CD8-positive, alpha-beta memory T cell (primary cell): ENCODE measurements at places on chromosomes 5 and 9. TPM values are rescaled to one million over a fixed set of nuclear protein-coding genes. Genes with fewer than 3 reads are reported as not detected.

- DNase-seq = no peak
- H3K36me3 ChIP-seq = no peaks in the 10 kb centered on the region
- peak overlapping the region; percentile 74 for H3K4me3 ChIP-seq
- no peak overlapping the region for H3K27ac ChIP-seq
- peaks cover 85% of the 10 kb centered on the region for H3K4me1 ChIP-seq
Measured at GRCh38 chr9:89484475-89485404, 13.2 kb downstream of the SEMA4D start.

- H3K36me3 ChIP-seq = no peaks in the 10 kb centered on the region
- H3K4me1 ChIP-seq = peaks cover 34% of the 10 kb centered on the region
- peak overlapping the region; percentile 48 for H3K4me3 ChIP-seq
- no peaks in the 10 kb centered on the region for H3K27me3 ChIP-seq
- DNase-seq = no peak
- no peak overlapping the region for H3K27ac ChIP-seq
Measured at GRCh38 chr9:112038017-112038408, 137.1 kb downstream of the SUSD1 start.

- no peaks in the 10 kb centered on the region for H3K27me3 ChIP-seq
- no peaks in the 10 kb centered on the region for H3K36me3 ChIP-seq
- no peak for DNase-seq
- H3K4me3 ChIP-seq = no peak overlapping the region
- peaks cover 6% of the 10 kb centered on the region for H3K4me1 ChIP-seq
- no peak overlapping the region for H3K27ac ChIP-seq
Measured at GRCh38 chr9:627336-627970, 214.0 kb upstream of the DMRT1 start.

DNA sequence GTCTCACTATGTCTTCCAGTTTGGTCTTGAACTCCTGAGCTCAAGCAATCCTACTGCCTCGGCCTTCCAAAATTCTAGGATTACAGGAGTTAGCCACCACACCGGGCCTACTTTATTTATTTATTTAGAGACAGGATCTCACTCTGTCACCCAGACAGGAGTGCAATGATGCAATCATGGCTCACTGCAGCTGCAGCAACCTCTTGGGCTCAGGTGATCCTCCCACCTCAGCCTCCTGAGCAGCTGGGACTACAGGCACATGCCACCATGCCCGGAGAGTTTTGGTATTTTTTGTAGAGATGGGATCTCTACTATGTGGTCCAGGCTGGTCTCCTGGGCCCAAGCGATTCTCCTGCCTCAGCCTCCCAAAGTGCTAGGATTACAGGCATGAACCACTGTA is 32.8 kb downstream of the PHAX start:
- H3K4me3 ChIP-seq = no peak overlapping the region
- no peaks in the 10 kb centered on the region for H3K36me3 ChIP-seq
- no peak for DNase-seq
- H3K27ac ChIP-seq = no peak overlapping the region
- H3K27me3 ChIP-seq = no peaks in the 10 kb centered on the region
- H3K4me1 ChIP-seq = no peaks in the 10 kb centered on the region

- no peak for DNase-seq
- H3K36me3 ChIP-seq = no peaks in the 10 kb centered on the region
- no peak overlapping the region for H3K4me3 ChIP-seq
- H3K27me3 ChIP-seq = no peaks in the 10 kb centered on the region
- no peak overlapping the region for H3K27ac ChIP-seq
Measured at GRCh38 chr5:133274597-133274935, 222.8 kb downstream of the HSPA4 start.

- no peak for DNase-seq
- no peak overlapping the region for H3K27ac ChIP-seq
- no peaks in the 10 kb centered on the region for H3K4me1 ChIP-seq
- no peaks in the 10 kb centered on the region for H3K27me3 ChIP-seq
- no peak overlapping the region for H3K4me3 ChIP-seq
Measured at GRCh38 chr5:153147891-153148623, 342.4 kb upstream of the GRIA1 start.

GRCh38 chr5:104353371-104353770 is 790.8 kb upstream of the NUDT12 start:
- H3K4me3 ChIP-seq = no peak overlapping the region
- no peak overlapping the region for H3K27ac ChIP-seq
- H3K4me1 ChIP-seq = no peaks in the 10 kb centered on the region
- no peaks in the 10 kb centered on the region for H3K27me3 ChIP-seq
- no peaks in the 10 kb centered on the region for H3K36me3 ChIP-seq

DNA sequence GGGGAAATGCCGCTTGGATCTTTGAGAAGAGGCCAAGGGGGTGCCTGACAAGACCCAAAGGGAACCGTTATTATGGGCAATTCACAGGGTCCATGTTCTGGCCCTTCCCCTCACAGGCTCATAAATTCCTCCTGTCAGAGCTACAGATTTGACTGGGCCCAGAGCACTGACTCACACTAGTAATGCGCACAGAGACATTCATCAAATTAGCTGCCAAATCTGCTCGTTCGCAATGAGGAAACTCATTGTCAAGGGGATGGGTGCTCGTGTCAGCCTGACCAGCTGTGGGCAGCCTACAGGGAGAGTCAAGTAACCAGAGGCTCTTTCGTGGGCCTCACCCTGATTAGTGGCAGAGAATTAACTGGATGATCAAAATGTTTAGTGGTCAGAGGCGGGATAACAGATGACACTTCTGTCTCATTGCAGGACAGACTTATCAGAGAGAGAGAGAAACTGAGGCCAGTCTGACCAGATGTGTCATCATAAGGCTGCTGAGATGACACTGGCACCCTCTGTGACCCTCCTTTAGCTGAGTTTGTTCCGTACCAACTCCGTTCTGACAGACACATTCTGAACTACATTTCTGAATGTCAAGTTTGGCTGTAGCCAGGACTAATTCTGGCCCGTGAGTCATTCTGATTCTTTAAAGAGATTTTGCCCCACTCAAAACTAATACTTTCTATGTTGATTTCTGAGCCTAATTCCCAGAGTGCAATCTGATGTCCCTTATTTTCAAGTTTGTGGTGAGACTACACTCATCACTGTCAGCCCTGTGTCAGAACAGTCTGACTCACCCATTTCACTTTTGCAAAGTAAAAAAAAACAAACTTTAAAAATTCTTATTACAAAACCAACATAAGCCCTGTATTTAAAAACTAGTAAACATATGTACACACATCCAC is 377.1 kb downstream of the ACTL7B start:
- DNase-seq = no peak
- H3K36me3 ChIP-seq = no peaks in the 10 kb centered on the region
- no peak overlapping the region for H3K4me3 ChIP-seq

GRCh38 chr5:106397700-106398099 is 1273.0 kb downstream of the EFNA5 start:
- DNase-seq = no peak
- no peak overlapping the region for H3K4me3 ChIP-seq
- no peaks in the 10 kb centered on the region for H3K4me1 ChIP-seq
- H3K27me3 ChIP-seq = no peaks in the 10 kb centered on the region

The SPATA31A3 gene
- not detected for total RNA-seq

The OXCT1 gene
- total RNA-seq = 117 TPM

The RXFP3 gene
- total RNA-seq = not detected

The SLC36A2 gene
- total RNA-seq = not detected

The PDE6A gene
- not detected for total RNA-seq
